ENCODE measurements at places on chromosomes 5 and 9.

DNA sequence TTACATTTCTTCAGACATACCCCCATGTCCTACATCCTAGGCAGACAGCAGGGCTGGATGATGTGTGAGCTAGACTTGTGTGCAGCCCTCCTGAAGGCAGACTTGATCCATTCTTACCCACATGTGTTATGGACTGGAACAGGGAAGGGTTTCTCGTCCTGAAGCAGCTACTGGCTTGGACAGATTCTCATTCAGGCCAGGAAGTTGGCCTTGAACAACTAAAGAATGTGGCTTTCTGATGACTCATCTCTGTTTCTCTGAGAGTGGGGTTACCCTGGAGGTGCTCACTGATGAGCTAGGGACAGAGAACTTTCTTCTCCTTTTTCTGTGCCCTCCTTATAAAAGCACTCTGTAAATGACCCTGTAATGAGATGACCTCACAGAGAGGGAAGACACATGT lies 246.5 kb downstream of the PCSK5 start:
- no peak for DNase-seq

GRCh38 chr5:2094616-2094995 lies 211.9 kb upstream of the IRX4 start:
- no peak for DNase-seq

DNA sequence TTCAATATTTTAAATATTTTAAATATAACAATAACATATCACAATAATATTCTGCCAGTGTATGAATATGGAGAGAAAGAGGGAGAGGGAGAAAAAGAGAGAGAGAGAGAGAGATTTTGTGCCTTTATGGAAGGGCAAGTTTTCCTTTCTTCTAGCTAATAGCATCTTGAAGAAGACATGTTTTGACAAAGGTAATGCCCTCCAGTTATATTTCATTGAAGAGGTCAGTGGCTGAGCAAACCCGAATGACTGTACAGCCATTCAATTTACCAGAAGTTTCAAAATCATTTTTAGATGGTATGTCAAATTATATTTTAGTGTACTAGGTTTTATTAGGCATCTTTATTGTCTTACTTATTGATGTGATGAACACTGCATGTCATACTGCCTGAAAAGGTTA lies 139.3 kb downstream of the EMB start:
- no peak for DNase-seq

GRCh38 chr5:80695666-80696065 lies 40.9 kb upstream of the DHFR start:
- no peak for DNase-seq

DNA sequence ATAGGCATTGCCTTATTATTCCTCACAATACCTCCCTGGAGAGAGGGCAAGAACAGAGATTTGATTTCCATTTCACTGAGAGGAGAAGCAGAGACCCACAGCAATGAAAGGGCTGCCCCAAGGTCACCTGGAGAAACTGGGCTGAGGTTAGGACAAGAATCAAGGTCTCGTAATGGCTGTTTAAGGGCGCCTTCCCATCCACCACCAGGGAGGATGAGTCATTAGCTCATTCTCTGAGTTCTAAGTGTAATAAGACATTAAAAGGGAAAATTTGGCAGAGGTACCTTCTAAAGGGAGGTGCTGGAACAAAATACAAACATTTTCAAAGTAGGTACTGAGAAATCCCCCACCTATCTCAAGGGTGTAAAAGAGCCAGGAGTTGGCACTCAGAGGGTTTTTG lies 52.6 kb upstream of the TCERG1 start:
- DNase-seq = no peak
